ENCODE measurements at places on chromosomes 5 and 9.

DNA sequence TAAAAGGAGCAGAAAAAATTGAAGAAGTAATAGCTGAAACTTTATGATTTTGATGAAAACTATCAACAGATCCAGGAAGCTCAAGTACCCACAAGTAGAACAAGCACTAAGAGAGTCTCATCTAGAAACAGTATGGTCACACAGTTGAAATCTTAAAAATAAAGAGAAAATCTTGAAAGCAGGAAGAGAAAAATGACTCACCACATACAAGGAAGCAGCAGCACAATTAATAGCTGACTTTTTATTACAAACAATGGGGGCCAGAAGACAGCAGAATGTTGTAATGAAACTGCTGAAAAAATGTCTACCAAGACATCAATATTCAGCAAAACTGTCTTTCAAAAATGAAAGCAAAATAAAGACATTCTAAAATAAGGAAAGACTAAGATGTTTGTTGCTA is 1108.3 kb upstream of the DMAC1 start:
- no peak overlapping the region for H3K4me3 ChIP-seq
- no peak for DNase-seq
- H3K36me3 ChIP-seq: no peaks in the 10 kb centered on the region
- H3K27me3 ChIP-seq: no peaks in the 10 kb centered on the region
- H3K27ac ChIP-seq: no peak overlapping the region
- H3K4me1 ChIP-seq: no peaks in the 10 kb centered on the region

DNA sequence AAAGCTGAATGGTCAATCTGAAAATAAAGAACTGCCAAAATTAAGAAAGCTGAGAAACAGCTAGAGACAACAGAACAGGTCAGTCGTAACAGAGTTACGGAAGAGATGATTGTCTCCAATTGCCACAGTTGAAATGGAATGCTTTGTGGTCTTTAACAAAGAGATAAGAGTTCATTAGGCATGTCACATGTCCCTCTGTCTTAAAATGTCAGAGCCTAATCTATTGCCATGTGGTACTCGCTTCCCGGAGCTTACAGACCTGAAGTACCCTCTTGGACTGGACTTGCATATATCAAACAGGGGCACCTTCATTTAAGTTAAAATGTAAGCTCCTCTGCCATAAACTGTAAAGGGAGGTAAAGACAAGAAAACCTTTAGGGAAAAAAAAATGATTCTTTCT is 19.7 kb downstream of the TTC39B start:
- no peak for DNase-seq
- no peaks in the 10 kb centered on the region for H3K4me1 ChIP-seq
- H3K27me3 ChIP-seq: no peaks in the 10 kb centered on the region

- H3K4me1 ChIP-seq: no peaks in the 10 kb centered on the region
- no peaks in the 10 kb centered on the region for H3K27me3 ChIP-seq
- H3K4me3 ChIP-seq: no peak overlapping the region
Observed at GRCh38 chr9:114626415-114627020, 15.4 kb downstream of the TMEM268 start.

- H3K36me3 ChIP-seq: no peaks in the 10 kb centered on the region
- peak; percentile 51 for DNase-seq
- H3K4me3 ChIP-seq: no peak overlapping the region
- H3K27me3 ChIP-seq: no peaks in the 10 kb centered on the region
- H3K27ac ChIP-seq: no peak overlapping the region
- H3K4me1 ChIP-seq: no peaks in the 10 kb centered on the region
Observed at GRCh38 chr9:101119206-101119819, 90.8 kb downstream of the PLPPR1 start.

DNA sequence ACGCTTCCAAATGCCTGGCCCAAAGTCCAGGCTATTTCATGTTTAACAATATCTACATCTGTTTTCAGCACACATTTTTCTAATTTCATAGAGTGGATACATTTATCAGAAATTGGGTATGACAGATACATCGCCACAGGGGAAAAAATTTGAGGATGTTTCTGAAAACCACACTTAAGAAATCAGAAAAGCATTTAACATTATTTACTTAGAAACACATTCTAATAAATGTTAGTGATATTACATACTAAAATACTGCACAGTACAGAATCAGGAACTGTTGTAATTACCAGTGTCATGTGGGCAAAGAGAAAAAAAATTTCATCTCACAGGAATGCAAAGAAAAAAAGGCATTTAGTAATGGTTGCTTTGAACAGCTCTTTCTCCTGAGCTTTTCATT is 310.5 kb upstream of the KIF2A start:
- no peaks in the 10 kb centered on the region for H3K27me3 ChIP-seq
- H3K4me1 ChIP-seq: no peaks in the 10 kb centered on the region
- H3K4me3 ChIP-seq: no peak overlapping the region
- H3K36me3 ChIP-seq: no peaks in the 10 kb centered on the region
- H3K27ac ChIP-seq: no peak overlapping the region

DNA sequence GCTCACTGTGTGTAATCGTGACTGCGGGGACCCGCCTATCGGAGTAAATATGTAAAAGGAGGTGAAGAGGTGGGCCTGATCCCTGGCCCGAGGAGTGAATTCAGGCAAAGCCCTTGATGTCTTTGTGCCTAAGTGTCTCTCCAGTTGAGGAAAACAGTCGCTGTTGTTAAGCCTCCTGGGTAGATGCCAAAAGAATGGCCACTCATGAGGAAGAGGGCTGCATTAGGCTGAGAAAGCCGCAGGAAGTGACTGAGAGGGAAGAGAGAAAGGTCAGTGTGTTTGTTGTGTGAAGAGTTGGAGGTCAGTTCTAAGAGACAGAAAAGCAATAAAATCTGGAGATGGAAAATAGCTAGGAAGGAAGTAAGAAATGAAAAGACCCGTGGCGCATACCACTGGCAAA is 35.8 kb upstream of the PIP5K1B start:
- no peaks in the 10 kb centered on the region for H3K27me3 ChIP-seq
- no peaks in the 10 kb centered on the region for H3K36me3 ChIP-seq
- H3K4me1 ChIP-seq: peaks cover 5% of the 10 kb centered on the region
- DNase-seq: no peak
- peak overlapping the region; percentile 1 for H3K27ac ChIP-seq
- no peak overlapping the region for H3K4me3 ChIP-seq

DNA sequence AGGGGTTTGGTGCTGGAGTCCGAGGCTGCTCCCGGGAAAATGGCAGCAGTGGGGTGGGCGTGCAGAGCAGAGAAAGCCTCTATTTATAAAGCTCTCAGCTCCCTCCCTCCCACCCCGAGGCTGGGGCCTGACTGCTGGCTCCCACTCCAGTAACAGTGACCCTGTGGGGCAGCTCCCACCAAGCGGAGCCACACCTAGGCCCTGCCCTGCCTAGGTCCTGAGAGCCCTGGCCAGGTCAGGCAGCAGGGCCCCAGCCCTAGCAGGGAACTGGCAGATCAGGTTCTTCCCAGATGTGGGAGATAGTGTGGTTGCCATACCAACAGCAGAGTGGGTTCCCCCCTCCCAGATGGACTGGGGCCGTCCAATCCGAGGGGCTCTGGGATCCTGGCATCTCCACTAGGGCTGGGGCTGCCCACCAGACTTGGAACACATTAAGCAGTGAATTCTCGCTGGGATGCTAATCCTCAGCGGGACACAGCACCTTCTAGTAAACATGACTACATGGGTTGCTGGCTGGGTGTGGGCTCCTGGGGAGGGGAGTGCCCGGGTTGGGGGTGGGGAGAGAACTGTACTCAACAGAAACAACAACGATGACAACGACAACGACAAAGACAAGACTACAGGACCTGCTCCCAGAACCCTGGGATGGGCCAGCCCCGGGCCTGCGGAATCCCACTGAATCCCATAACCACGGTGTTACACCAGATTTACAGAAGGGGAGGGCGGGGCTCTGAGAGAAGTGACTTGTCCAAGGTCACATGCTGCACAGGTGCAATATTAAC is 1.5 kb downstream of the SH3GLB2 start:
- no peaks in the 10 kb centered on the region for H3K27me3 ChIP-seq
- H3K4me3 ChIP-seq: peak overlapping the region; percentile 78
- H3K4me1 ChIP-seq: peaks cover 28% of the 10 kb centered on the region
- no peaks in the 10 kb centered on the region for H3K36me3 ChIP-seq

DNA sequence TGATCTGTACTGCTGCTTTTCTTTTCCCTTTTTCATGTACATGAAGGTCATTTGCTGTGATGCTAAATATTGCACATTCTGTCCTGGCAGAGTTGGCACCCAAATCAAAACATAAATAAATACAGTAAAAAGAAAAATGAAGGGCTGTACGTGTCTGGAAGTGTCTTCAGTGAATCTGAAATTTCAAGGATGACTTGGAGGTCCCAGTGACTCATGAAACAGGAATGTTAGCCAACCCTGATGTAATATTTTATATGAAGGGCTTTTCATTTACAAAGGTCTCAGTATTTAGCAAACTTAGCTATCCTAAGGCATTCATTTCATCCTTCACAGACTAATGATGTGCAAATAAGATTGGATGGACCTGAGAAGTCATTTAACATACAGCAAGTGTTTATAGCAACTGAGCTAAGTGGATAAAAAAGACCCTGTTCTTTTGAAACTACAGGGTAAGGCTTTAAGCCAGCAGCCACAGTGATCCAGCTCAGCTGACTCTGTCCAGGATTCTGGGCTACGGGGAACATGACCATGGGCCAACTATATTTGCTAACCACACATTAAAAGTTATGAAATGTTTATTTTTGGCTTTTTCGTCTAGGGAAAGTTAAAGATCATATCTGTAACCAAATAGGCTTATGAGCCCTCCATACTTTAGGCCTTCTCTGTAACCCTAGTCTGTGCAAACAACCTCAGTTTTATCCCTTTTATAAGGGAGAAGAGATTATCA is 104.0 kb upstream of the DMRTA1 start:
- no peaks in the 10 kb centered on the region for H3K36me3 ChIP-seq
- H3K4me3 ChIP-seq: no peak overlapping the region
- DNase-seq: no peak
- H3K4me1 ChIP-seq: no peaks in the 10 kb centered on the region
- no peak overlapping the region for H3K27ac ChIP-seq

- H3K36me3 ChIP-seq: no peaks in the 10 kb centered on the region
- DNase-seq: no peak
- H3K4me3 ChIP-seq: no peak overlapping the region
Observed at GRCh38 chr5:135847976-135848375, 13.5 kb downstream of the SLC25A48 start.

- peaks cover 2% of the 10 kb centered on the region for H3K4me1 ChIP-seq
- no peak overlapping the region for H3K4me3 ChIP-seq
- no peaks in the 10 kb centered on the region for H3K27me3 ChIP-seq
Observed at GRCh38 chr5:113578091-113578490, 64.6 kb downstream of the YTHDC2 start.

GRCh38 chr9:13532407-13532806 is 252.9 kb upstream of the MPDZ start:
- H3K4me3 ChIP-seq: no peak overlapping the region
- H3K4me1 ChIP-seq: peaks cover 2% of the 10 kb centered on the region
- DNase-seq: no peak
- no peaks in the 10 kb centered on the region for H3K36me3 ChIP-seq

GRCh38 chr5:51987239-51987638 is 604.0 kb downstream of the ISL1 start:
- no peaks in the 10 kb centered on the region for H3K27me3 ChIP-seq
- H3K4me3 ChIP-seq: no peak overlapping the region
- no peak overlapping the region for H3K27ac ChIP-seq
- DNase-seq: no peak

GRCh38 chr9:121187636-121188305 is 13.9 kb downstream of the RAB14 start:
- DNase-seq: no peak
- peaks cover 74% of the 10 kb centered on the region for H3K36me3 ChIP-seq
- no peak overlapping the region for H3K4me3 ChIP-seq
- no peak overlapping the region for H3K27ac ChIP-seq
- H3K4me1 ChIP-seq: no peaks in the 10 kb centered on the region

All from neuronal stem cell (in vitro differentiated cells).